ENCODE measurements at places on chromosomes 3 and 15. TPM values are rescaled to one million over a fixed set of nuclear protein-coding genes. Genes with fewer than 3 reads are reported as not detected.

DNA sequence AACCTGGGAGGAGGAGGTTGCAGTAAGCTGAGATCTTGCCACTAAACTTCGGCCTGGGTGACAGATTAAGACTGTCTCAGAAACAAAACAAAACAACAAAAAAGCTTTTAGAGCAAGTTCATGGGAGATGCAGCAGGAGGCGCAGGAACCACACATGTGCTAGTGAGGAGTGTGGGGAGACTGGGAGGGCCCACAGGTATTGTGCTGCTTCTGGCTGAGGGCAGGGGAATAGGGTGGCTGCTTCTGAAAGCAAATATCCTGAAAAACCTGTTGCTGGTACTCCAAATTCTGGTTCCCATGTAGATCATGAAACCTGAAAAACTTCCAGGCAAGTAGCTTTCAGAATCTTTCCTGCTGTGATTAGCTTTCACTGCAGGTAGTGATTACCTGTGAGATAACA, 22.1 kb downstream of the TYRO3 start:
- no peak for DNase-seq

ZMYND10 gene
- 2.2 TPM for total RNA-seq

ASB7 gene
- total RNA-seq, result 13.4 TPM

TTLL13 gene
- 0.32 TPM for total RNA-seq

DNA sequence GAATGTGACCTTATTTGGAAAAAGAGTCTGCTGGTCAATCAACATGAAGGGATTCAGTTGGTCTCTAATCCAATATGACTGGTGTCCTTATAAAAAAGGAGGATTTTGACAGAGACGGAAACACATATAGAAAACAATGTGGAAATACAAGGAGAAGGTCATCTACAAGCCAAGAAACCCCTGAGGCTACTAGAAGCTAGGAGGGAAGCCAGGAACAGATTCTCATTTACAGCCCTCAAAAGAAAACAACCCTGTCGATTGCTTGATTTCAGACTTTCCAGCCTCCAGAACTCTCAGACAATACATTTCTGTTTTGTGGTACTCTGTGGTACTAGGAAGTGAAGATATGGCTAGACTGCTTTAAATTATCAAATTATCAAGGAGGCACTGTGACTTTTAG, 162.9 kb upstream of the IGF1R start:
- no peak for DNase-seq

CCR3 gene
- total RNA-seq, result not detected

DNA sequence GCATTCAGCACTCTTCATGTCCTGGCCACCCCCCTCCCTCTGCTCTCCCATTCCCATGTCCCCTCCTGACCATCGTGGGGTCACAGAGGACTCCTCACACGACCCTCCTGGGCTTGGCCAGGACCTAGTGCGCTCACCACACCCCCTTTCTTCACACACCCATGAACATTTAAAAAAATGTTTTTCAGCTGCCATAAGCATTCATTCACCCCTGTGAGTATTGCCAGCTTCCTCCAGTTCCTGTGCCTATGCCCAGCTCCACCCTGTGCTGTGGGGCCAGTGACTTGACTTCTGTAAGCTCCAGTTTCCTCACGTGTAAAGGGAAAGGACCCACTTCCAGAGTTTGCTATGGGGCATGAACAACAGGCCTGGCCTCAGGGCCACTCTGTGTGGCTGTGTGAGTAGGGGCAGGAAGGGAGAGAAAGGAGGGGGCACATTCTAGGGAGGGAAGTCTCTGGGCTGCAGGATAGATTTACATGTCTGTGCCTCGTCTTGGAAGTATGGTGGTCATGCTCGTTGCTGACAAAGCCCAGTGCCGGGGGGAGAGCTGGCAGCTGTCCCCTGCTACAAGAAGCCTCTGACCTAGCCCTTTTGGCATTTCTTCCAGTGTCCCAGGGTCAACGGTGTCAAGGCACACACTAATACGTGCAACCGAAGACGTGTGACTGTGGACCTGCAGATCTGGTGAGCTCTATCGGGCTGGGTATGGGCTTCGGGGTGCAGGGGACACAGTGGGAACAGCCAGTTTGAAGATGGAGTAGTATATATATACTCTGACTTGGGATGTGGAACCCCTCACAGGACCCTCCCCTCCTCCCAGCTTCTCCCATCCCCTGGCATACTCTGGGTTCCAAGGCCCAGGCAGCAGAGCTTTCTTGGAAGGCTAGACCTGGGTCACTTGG, 22.8 kb downstream of the ESYT3 start:
- DNase-seq, result no peak

DNA sequence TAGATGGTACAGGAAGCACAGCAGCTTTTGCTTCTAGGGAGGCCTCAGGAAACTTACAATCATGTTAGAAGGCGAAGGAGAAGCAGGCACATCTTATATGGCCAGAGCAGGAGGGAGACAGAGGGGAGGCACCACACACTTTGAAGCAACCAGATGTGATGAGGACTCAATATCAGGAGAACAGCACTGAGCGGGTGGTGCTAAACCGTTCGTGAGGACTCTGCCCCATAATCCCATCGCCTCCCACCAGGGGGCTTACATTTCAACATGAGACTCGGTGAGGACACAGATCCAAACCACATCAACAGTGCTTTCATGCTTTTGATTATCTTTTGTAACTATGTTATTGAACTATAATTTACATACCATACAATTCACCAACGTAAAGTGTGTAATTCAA, 7.6 kb upstream of the TMEM44 start:
- DNase-seq, result no peak

GRCh38 chr3:154819491-154819890, 260.6 kb upstream of the MME start:
- DNase-seq, result no peak

DNA sequence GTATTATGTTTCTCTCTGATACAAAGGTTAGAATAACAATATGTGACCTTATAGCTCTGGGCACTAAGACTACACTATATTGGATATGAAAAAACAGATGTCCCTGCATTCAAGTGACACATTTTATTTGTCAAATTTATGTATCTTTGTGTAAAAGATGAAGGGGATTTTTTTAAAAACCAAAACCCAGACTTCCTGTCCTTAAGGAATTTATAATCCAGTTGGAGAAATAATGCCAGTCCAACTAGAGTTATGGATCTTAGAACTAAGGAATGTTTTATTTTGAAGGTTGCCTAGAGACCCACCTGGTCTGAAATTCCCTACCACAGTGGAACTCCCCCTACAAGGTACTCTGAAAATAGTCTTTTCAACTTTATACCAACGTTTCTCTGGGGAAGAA, 33.3 kb upstream of the PIK3CB start:
- DNase-seq, result no peak

DNA sequence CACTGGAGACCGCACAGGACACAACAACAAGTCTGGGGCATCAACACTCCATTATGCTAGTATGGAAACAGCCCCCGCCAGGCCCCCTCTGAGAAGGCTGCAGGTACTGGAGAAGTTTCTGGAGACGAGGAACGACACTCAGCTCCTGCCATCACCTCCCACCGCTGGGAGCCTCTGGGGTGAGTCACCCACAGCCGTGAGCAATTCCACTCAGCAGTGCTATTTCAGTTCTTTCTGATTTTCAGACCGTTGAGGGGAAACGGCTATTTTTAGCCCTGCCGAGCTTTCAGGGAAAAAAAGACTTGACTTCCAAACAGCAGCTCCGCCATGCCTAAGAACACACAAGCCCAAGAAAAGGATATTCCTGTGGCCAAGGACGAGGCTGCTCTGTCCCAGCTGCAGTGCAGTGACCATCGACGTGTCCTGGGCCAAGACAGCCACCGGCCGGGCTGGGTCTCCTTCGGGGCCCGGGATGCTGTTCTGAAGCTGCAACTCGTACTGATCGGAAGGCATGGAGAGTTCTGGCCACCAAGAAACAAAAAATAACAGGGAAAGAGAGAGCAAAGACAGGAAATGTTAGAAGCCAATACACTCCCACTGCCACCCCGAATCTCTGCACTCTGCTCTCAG, 40.8 kb downstream of the NUP210 start:
- no peak for DNase-seq

ARGFX gene
- not detected for total RNA-seq

GRCh38 chr3:54476891-54477290, 354.5 kb downstream of the CACNA2D3 start:
- no peak for DNase-seq

RBP2 gene
- 12.2 TPM for total RNA-seq

- DNase-seq, result no peak
Observed at GRCh38 chr15:63187589-63188226, 1.7 kb upstream of the RAB8B start.

HIGD2B gene
- not detected for total RNA-seq
